DND-41 (cell line): ENCODE measurements at places on chromosomes 12 and 14.

DNA sequence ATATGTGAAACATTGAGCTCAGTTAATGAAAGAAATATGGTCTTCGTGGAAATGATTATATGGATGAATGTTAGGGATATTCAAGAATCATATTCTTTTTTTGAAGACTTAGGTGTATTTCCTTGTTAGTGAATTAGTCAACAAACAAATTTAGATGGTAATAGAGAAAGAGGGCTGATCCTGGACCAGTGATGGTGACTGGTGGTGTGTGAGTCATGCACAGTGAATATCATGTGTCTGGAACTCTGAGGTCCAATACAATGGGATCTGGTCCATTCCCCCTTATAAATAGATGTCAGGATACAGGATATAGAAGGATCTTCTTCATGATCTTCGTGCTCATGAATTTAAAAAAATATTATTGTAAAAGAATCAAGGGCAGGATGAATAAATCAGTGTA is 64.4 kb upstream of the RTL1 start:
- DNase-seq: no peak

DNA sequence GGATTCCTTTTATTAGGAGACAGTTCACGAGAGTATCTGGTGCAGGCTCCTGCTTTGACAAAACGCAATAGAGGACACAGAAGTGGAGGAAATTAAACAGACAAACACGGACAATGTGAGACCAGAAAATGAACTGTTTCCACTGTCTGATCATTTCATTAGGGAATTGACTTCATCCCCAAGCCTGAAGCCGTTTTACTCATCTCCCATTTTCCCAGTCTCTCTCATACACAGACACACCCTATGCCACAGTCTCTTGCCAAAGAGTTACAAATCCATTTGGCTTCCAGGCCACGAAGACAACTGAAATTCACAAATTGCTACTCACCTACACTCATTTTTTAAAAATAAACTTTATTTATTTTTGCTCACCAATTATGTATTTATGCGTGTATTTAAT is 1087.8 kb upstream of the TMEM132C start:
- no peak for DNase-seq

DNA sequence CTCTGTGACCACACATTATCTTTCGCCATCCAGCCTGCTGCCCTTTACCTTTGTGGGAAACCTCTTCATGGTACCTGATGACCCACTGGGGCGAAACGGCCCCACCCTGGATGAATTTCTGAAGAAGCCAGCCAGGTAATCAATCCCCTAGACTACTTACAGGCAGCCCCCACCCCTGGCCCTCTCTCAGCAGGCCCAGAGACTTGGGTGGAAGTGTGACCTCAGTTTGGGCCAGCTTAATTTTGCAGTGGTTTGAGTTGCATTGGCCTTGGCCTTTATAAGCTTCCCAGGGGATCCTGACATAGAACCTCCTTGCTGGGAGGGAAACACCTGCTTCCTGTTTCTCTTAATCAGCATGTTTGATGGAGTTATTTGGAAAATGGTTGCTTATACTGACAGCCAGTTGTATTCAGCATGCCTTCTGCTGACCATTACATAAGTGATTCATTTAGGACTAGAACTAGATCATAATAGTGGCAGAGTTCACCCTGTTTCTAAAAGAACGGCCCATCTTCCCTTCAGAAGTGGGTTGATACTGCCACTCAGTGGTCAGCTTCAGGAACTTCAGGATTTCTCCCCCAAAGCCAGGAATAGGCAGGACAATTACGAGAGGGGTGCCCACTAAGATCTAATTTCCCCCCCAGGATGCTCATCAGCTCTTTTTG is 6.1 kb downstream of the SDR39U1 start:
- DNase-seq: peak; percentile 53

- no peak for DNase-seq
Observed at GRCh38 chr14:74974364-74975058, 19.1 kb upstream of the PGF start.

DNA sequence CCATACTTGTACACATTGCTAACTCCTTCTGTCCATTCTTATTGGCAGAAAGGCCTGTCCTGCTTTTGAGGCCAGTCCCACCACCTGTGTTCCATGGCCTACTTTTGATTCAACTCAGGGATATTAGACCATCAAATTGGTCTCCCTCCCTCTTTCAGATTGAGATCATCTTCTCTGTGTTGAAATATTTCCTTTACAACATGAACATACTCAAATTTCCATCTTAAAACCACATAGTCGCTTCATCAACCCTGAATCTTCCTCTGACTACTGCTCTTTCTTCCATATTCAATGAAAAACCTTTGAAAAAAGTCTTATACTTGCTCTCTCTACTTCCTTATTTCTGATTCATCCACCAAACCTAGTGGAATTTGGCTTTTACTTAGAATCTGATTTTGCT is 34.9 kb downstream of the TRMT5 start:
- no peak for DNase-seq

GRCh38 chr14:101045511-101045910 is 142.0 kb upstream of the RTL1 start:
- no peak for DNase-seq

DNA sequence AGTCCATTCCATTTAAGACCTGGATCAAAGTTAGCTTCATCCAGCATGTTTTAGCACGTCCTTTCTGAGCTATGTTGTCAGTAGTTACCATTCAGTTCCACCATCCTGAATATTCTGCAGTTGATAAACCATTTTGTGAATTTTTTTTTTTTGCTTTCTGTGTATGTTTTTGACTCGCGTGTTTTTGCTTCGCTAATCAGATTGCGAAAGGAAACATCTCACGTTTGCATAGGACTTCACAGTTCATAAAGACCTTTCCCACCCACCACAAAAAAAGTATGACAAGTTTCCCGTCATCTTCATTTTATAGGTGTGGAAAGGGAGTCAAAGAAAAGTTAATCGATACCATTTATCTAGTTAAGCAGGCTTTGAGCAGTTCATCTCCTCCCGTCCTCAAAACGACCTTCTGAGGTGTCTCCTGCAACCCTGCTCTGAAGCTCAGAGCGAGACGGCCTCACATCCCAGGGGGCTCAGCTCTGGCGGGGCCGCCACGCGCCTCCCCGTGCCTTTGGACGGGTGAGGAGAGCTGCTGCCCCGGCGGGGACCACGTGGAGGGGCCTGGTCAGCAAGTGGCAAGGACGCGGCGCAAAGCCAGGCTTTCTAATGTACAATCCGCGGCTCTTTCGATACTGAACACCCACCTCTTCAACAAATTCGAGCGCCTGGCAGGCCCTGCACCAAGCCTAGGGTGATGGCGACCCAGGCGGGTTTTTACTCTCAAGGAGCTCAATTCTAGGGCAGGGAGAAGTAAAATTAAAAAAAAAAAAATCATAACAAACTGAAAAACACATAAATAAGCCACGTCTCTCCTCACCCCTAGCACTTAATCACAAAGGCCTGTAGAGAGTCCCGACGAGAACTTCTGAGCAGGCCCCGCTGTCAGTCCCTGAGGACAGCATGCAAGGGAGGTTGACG is 988 bp upstream of the TMEM263 start:
- DNase-seq: no peak

GRCh38 chr14:90643982-90644670 is 172.1 kb downstream of the TTC7B start:
- DNase-seq: no peak

GRCh38 chr12:124713436-124714082 is 146.1 kb upstream of the NCOR2 start:
- peak; percentile 30 for DNase-seq

DNA sequence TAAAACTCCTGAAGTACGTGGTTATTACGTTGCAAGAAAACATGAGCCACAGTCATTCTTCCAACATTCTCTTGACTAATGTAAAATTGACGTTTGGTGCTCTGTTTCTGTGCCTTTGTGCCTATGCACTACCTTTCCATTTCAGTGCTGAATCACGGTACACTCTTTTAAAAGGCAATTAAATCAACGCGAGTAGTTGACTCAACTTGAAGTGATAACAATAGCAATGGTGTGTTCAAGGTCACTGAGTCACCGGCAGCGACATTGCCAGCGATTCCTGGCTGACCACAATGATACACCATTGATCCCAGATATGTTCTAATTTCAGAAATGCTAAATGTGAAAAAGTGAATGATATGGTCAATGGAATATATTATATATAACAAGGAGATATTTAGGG is 17.8 kb downstream of the AK7 start:
- DNase-seq: no peak

DNA sequence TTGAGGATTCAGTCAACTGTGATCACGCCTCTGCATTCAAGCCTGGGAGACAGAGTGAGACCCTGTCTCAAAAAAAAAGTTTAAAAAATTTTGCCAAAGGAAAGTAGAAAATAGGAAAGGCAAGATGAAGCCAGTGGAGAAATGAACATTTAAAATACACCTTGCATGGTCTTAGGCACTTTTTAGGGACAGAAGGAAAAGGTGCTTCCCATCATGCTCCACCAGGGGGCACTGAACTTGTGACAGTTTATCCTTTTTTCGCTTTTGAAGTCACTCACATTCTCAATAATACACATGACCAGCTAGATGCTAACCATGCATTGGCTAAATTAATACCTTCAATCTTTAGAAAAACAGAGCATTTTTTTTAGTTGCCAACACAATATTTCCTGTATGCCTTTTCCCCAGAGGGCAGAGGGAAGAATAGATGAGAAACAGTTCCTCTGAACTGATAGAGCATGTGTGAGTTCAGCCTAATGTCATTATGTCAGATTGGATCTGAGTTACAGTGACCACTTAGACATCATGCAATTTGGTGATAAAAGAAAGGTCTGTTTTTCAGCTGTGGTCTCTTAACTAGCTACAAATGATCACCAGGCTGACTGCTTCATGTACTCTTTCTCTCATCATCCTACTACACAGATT is 221.8 kb upstream of the SSTR1 start:
- peak; percentile 39 for DNase-seq

- DNase-seq: no peak
Observed at GRCh38 chr12:118430516-118430915, 54.2 kb downstream of the SUDS3 start.

- DNase-seq: no peak
Observed at GRCh38 chr12:22318108-22318737, 16.3 kb downstream of the ST8SIA1 start.

- DNase-seq: no peak
Observed at GRCh38 chr12:44227616-44228015, 391.7 kb downstream of the TMEM117 start.

DNA sequence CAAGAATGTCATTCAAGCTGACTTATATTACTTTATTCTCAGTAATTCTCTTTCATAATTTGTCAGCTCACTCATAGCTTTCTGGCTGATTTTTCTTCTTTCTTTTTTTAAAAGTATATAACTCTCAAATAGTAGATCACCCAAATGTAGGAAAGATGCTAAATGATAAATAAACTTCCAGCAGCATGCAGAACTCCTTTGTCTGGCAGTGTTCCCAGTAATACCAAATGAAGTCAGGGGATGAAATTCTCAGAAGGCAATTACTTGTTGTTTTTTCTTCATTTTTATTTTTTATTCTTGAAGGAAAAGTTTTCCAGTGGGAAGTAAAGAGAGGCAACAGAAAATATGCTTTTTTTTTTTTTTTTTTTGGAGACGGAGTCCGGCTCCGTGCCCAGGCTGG is 133.3 kb upstream of the SLCO1C1 start:
- no peak for DNase-seq

DNA sequence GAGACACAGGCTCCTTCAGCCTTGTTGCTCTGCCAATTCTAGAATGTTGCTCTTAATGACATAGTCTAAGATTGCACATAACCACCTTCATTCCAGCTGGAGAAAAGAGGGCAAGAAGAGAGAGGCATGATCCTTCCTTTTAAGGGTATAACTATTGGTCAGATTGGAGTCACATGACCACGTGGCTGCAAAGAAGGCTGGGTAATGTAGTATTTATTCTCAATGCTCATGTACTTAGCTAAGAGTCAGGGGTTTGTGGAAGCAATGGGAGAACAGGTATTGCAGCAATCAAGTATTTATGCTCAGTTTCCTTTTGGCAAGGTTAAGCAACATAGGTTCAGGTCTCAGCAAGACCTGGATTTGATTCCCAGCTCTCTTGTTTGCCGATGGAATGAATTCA is 298.8 kb upstream of the TBX3 start:
- no peak for DNase-seq

DNA sequence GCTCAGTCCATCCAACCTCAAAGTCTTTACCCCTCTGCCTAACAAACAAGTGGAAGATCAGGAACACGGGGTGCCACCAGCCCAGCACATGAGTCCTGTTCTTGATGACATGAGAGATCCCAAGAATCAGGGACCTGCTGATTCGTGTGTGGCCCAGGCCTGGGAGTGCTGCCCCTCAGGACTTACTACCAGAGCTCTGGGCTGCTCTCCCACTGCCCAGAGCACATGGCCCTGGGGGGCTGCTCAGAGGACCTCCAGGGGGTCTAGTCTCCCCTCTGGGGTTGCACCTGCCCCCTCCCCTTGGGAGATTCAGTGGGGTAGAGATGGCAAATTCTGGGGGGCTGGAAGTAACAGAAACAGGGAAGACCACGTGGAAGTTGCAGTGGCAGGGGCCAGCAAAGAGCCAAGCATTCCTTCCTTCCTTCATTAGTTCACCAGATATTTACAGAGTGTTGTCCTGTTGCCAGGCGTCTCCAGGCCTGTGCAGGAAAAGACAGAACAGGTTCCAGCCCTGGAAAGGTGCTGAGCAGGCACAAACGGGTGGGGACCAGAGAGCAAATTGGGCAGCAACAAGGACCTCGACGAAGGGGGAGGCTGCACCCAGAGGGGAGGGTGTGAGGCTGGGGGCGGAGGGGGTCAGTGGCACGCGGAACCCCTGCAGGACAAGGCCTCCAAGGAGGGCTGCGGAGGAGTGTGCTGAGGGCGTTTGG is 45.1 kb upstream of the MEG3 start:
- DNase-seq: no peak

- DNase-seq: no peak
Observed at GRCh38 chr12:124077701-124078100, 104.7 kb downstream of the ZNF664 start.

DNA sequence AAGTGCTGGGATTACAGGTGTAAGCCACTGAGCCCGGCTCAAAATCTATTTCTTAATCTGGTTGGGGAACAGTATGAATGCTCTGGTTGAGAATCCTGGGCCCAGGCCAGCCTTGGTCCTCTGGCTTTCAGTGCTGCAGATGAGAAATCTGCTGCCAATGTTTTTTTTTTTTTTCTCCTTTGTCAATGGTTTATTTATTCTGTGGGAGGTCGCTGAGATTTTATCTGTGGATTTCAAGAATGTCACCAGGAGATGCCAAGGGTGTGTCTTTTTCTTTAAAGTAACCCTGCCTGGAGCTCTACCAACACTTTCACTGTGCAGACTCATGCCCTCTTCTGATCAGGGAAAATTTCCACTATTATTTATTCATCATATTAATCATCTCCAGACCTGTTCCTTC is 3.6 kb downstream of the SLC25A29 start:
- no peak for DNase-seq

DNA sequence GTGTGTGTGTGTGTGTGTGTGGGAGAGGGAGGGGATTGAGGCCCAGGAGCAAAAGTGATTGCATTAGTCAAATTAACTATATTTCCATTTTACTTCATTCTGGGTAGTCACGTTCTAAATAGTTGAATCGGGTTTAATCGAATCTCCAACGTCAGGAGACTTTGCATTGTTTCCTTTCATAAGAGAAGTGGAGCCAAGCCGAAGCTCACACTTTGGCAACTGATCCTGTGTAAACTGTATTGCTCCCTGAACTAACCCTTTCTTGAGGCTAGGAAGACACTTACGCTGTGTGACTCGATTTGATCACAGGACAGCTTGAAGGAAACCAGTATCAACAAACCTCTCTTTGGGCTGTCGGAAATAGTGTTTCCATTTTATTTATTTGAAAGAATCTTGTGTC is 363.4 kb upstream of the ATP2B1 start:
- no peak for DNase-seq

GRCh38 chr14:52078095-52078531 is 9.3 kb upstream of the NID2 start:
- no peak for DNase-seq

GRCh38 chr12:110254971-110255540 is 26.0 kb upstream of the ATP2A2 start:
- DNase-seq: no peak
